ENCODE measurements at places on chromosomes 1 and 21. TPM values are rescaled to one million over a fixed set of nuclear protein-coding genes. Genes with fewer than 3 reads are reported as not detected.

Gene MSH4
- 0.17 TPM for total RNA-seq

Gene FCRLA
- 0.47 TPM for total RNA-seq

Gene SYTL1
- total RNA-seq = 64.8 TPM

Gene AMY1B
- not detected for total RNA-seq

Gene PHLDA3
- 169 TPM for total RNA-seq

All from MCF 10A (cell line).